ENCODE measurements at places on chromosomes 1 and 21. TPM values are rescaled to one million over a fixed set of nuclear protein-coding genes. Genes with fewer than 3 reads are reported as not detected.

DNA sequence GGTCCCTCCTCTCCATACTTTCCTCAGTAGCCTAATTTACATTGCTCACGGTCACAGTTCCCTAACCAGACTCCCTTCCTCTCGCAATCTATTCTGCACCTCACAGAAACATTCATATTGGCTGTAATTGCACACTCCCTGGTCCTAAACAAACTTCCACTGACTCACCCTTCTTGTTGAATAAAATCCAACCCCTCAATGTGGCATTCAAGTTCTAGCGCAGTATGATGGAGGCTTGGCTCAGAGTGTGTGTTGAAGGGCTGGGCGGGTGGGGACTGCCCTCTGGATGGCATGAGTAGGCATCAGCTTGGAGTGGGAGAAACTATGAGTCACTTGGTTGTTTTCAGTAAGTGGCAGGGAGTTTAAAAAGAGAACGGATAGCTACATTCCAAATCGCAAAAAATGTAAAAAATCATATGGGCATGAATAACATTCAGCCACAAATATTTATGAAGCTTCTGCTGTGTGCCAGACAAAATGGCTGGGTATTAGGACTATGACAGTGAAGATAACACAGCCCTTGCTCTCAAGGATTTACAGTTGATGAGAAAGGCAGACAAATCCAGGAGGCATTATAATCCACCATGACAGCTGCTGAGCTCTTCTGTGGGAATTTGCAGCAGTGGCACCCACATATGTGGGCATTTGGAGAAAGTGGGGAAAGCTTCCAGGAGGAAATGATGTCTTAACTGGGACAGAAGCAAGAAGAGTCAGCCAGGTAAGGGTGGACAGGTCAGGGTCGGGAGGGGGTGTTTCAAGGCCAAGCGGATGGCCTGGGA lies 42.2 kb upstream of the LYST start:
- no peaks in the 10 kb centered on the region for H3K27me3 ChIP-seq
- no peak for DNase-seq
- H3K4me1 ChIP-seq, result no peaks in the 10 kb centered on the region
- no peaks in the 10 kb centered on the region for H3K36me3 ChIP-seq
- no peak overlapping the region for H3K27ac ChIP-seq
- no peak overlapping the region for H3K4me3 ChIP-seq

The SYT14 gene
- total RNA-seq, result not detected

DNA sequence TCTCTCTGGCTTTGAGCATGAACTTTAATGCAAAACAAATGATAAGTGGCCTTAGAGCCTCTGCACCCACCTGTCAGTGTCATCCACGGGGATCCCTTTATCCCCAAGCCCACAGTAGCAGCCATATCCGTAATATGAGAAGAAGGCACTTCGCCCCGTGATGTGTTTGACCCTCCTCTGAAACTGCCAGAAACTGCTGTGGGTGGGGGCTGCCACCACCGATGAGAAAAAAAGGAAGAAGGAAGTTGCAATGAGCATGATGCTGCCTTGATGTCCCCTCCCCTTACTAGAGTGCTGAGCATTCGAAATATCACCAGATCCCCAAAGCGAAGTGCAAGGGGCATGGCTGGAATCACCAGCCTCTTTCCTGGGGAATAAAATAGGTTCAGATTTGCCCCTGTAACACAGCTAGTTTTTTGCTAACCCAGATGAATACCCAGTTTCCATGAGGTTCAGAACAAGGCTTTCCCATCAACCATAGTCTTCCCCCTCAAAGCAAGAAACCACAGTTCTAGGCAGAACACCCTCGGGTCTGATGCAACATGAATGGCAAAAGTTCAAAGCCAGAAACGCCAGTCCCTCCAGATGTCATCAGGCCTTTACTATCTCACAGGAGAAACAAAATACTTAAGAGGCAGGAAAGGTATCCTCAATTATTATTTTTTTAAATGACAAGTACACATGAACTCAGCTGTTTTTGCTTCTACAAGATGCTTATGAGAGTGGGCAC lies 10.8 kb upstream of the UBXN10 start:
- peaks cover 18% of the 10 kb centered on the region for H3K4me1 ChIP-seq
- H3K36me3 ChIP-seq, result no peaks in the 10 kb centered on the region
- H3K27me3 ChIP-seq, result no peaks in the 10 kb centered on the region
- H3K27ac ChIP-seq, result no peak overlapping the region

GRCh38 chr1:223340637-223341036 lies 23.3 kb downstream of the SUSD4 start:
- no peaks in the 10 kb centered on the region for H3K4me1 ChIP-seq
- no peak overlapping the region for H3K27ac ChIP-seq
- no peak overlapping the region for H3K4me3 ChIP-seq

DNA sequence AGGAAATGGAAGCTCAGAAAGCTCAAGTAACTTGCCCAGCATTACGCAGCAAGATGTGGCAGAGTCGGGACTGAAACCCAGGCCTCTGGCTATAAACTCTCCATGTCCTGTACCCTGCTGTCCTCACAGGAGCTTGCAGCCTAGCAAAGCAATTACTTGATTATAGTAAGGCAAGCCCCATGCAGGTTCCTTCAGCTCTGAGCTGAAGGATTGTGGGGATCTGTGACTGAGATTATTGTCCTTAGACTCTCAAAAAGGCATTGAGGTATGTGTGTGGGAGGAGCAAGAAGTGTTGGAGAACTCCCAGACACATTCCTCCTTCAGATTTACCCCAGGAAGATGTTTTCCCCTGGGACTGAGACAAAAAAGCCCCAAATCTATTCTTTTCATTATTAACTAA lies 124.0 kb upstream of the SPATA6 start:
- no peaks in the 10 kb centered on the region for H3K36me3 ChIP-seq
- DNase-seq, result no peak
- no peak overlapping the region for H3K4me3 ChIP-seq
- H3K4me1 ChIP-seq, result no peaks in the 10 kb centered on the region
- H3K27me3 ChIP-seq, result no peaks in the 10 kb centered on the region

Data from natural killer cell (primary cell).